Esophagus squamous epithelium (tissue), 5 donors: ENCODE measurements at places on chromosomes 12 and 14. TPM values are rescaled to one million over a fixed set of nuclear protein-coding genes. Genes with fewer than 3 reads are reported as not detected.

GPX2 gene
- total RNA-seq = 273 TPM

JPH4 gene
- not detected for total RNA-seq

KERA gene
- total RNA-seq = not detected

MSRB3 gene
- 8.2 TPM for total RNA-seq

TGM1 gene
- total RNA-seq = 1,879 TPM

MTRFR gene
- total RNA-seq = 7.5 TPM

TAS2R10 gene
- total RNA-seq = not detected

GLS2 gene
- 5.9 TPM for total RNA-seq

HNRNPA1 gene
- total RNA-seq = 274 TPM

BICDL1 gene
- 66.7 TPM for total RNA-seq

SMOC1 gene
- 1.1 TPM for total RNA-seq

GRCh38 chr14:25522926-25523325 is 473.0 kb upstream of the STXBP6 start:
- DNase-seq = no peak

GRCh38 chr12:52646613-52647012 is 5.4 kb downstream of the KRT2 start:
- no peak for DNase-seq

DNA sequence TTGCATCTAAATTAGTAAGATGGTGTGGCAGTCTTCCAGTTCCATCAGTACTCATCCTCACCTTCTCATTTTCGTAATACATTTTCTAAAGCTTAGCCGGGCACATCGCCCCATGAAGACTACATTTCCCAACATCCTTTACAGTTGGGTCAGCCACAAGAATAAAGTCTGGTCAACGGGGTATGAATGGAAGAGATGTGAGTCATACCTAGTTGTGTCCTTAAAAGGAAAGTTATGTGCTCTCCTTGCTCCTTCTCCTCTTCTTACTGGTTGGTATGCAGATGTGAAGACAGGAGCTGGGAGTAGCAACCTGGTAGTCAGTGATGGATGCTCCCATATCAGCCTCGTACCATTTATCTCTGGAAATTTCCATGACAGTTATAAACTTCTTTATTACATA is 35.9 kb upstream of the EGLN3 start:
- DNase-seq = no peak

DNA sequence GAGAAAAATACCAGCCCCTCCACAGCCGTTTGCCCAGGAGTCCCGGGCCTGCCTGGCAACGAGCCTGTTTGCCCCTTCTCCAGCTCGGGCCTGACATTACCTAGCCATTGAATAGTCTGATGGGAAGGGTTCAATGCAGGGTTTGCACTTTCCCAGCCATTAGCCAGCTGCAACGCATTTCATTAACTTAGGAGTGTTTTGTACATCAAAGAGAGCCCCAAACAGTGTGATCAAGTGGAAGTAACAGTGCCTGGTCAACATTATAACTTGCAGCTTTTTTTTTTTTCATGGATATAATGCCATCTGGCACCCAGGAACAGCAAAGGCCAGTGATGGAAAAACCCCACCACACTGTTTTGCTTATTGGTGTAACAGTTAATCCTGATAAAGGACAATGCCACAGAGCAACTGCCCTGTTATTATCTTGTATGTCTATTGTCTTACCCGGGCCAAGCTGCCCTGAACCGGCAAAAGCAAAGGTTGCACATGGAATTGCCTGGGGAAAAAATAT is 38.0 kb downstream of the BTG1 start:
- DNase-seq = no peak

- DNase-seq = no peak
Measured at GRCh38 chr14:92783813-92784431, 10.2 kb upstream of the GOLGA5 start.

- DNase-seq = no peak
Measured at GRCh38 chr14:74682169-74682952, 30.5 kb downstream of the AREL1 start.

DNA sequence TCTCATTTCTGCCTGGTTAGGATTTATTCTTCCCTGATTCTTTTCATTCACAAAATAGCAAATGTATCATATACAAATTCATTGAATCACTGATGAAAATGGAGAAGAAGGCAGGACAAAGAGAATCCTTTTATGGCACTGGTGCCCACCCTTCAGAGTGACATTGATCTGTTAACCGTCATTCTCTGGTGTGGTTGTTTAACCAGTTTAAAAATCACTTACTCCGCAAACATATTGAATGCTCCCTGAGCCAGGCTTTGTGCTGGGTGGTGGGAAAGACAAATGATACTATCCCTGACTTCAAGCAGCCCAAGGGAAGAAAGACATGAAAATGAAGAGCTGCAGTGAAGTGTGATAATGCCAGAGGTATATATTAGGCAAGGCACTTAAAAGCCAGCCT is 187.5 kb upstream of the SLC38A2 start:
- DNase-seq = no peak

- DNase-seq = no peak
Measured at GRCh38 chr14:96164861-96165490, 39.7 kb upstream of the BDKRB2 start.

DNA sequence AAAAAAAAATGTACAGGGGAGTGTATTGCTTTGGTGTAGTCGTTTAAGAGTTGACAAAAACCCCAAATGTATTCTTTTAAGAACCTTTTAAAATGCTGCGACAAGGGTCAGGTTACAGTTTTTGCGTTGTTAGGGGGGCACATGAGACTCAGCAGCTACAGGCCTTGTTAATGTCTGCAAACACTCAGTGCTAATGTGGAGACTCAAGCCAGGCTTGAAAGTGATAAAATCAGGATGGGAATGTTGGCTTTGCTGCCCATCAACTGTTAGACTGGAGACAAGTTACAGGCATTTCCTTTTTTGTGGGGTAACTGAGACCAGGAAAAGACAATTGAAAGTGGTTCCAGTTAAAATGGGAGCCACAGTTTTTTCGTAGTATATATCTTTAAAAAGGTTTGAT is 84.8 kb downstream of the PRKCH start:
- no peak for DNase-seq

DNA sequence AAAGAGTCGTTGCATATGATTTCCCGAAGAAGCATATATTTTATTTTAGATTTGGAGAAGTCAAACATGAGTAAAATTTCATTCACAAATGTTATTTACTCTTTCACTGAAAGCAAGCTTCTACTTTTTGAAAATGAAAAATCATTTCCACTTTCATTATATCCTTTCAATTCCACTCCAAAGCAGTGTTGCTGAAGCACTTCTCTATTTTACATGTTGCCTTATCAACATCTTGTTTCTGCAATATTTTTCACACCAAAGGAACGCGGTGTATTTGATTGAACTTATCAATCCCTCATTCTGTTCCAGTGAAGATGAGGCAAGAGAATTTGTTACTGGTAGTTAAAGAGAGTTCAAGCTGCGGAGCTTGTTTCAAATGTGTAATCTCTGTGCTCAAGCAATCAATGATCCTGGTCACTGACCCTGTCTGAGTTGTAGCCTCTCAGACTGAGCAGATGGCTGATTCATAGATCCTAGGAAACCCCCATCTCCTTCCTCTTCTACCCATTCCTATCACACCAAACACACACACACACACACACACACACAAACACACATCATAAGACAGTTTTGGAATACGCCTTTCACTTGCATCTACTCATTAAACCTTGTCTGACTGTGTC is 236.2 kb upstream of the FLRT2 start:
- no peak for DNase-seq

GRCh38 chr12:12608557-12608957 is 3.1 kb upstream of the CREBL2 start:
- DNase-seq = no peak

- DNase-seq = no peak
Measured at GRCh38 chr14:74697976-74698375, 14.9 kb downstream of the AREL1 start.

- no peak for DNase-seq
Measured at GRCh38 chr14:30903285-30904124, 29.1 kb downstream of the COCH start.

DNA sequence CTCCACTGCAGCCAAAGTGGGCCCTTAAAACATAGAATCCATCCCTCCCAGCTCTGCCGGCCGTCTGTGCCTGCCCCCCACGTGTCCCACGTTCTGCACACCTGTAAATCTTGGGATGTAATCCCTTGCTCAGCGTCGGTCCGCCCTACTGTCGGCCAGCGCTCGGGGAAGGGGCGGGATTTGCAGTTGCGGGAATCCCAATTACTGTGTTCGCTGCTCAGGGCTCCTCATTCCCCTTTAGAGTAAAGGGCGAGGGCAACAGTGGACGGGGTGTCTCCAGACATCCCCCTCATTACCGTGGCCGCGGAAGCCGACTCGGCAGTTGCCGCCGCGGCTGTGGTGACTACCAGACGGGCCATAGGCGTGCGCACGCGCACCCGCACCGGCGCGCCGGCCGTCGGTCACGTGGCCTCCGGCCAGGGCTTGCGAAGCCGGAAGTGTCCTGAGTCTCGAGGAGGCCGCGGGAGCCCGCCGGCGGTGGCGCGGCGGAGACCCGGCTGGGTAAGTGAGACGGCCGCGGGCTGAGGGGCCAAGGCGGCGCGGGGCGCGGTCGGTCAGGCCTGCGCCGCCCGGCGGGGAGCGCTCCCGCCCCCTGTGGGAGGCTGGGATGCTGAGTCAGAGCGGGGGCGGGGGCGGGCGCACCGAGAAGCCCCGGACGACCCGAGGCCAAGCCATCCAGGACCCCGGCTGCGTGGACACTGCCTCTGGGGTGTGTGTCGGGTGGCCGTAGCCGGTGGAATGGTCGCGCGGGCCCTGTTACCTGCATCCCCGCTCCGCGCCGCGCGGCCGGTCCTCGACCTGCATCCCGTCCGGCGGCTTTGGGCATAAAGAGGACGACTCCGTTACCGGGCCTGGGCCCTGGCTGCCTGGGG is at the start of gene TBK1:
Gene TBK1, plus strand, starts transcription at position 434 of the 872 bp plus-strand sequence. CDS start 3,751 bp downstream, outside the sequence.
- peak; percentile 21 for DNase-seq
